Large intestine (tissue), 12 donors: ENCODE measurements at places on chromosomes 1 and 21.

GRCh38 chr1:19385869-19386591 lies 73.9 kb downstream of the SLC66A1 start:
- DNase-seq: peak; percentile 85

GRCh38 chr1:232226197-232226712 lies 403.7 kb downstream of the SIPA1L2 start:
- peak; percentile 9 for DNase-seq

DNA sequence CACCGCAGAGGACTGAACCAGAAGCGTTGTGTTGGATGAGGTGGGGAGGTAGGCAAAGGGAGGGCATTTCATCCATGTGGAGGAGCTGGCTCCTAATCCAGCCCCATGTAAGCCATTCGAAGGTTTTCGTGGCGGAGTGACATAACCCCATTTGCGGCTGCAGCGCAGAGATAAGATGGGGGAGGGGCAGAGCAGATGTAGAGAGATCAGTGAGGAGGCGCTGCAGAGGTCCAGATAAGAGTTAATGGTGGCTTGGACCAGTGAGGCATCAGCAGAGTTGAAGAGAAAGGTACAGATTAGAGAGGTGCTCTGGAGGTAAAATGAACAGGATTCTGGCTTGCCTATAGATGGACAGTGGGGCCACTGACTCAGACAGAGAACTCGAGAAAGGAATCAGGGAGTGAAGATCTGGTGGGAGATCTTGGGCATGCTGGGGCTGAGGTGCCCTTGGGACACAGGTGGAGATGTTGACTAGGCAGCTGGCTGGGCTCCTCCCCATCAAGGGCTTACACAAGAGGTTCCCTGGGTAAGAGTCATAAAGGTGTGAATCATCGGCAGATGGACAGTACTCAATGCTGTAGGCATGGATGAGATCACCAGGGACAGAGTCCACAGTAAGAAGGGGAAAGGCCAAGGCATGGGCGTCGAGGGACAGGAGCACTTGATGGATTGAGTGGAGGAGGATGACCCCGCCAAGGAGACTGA lies 7.8 kb upstream of the PTPRF start:
- peak; percentile 98 for DNase-seq

GRCh38 chr1:201275253-201275666 lies 8.0 kb upstream of the PKP1 start:
- no peak for DNase-seq

DNA sequence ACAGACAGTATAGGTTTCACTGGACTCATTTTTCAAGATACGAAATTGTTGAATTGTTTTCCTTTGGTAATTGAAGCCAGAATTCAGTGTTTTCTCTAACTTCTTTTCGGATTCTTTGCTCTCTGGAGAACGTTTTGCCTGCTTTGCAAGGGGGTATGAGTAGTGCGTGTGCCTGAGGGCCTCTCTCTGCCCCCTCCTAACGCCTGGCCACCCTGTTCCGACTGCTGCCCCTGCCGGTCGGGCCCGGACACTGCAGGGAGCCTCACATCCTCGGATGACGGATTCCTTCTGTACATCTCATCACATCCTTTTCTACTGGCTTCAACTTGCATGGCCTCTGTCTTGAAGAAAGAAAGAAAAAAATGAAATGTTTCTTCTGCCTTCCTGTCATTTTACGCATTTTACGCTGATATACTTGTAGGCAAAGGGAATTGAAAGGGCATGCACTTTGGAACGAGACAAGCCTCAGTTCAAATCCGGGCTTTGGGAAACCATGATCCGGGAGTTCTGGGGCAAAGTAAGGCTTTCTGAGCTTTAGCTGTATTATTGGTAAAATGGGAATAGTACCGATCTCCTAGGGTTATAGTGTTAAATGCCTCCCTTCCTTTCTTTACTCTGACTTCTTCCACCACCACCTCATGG lies 65.1 kb downstream of the DISC1 start:
- no peak for DNase-seq

- DNase-seq: no peak
Measured at GRCh38 chr1:234893725-234894630, 234.7 kb downstream of the TOMM20 start.

DNA sequence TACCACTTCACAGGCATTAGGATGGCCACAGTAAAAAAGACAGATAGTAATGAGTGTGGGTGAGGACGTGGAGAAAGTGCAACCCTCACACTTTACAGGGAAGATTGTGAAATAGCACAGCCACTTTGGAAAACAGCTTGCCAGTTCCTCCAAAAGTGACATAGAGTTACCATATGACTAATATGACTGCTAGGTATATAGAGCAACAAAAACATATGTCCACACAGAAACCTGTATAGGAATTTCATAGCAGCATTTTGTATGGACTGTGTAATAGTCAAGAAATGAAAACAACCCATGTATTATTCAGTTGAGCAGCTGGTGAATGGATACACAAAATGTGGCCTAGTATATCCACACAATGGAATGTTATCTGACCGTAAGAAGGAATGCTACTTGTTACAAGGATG lies 30.4 kb upstream of the LBR start:
- no peak for DNase-seq

DNA sequence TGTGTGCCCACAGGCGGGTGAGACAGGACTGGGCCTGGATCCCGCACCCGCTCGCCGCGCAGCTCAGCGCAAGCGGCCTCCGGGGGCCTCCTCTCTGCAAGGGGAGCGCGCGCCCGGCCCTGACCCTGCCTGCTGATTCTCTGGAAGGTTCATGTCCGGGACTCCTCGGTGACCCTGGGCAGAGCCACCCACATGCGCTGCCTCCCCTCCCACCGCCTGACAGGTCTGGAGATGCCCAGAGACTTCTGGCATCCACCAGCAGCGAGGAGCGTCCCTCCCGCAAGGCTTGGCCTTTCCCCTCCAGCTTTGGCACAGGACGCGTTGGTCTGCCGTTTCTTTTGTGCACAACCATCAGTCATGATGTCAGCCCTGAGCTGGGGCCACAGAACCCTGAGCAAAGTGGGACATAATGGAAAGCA lies 42.0 kb upstream of the COL6A2 start:
- no peak for DNase-seq

DNA sequence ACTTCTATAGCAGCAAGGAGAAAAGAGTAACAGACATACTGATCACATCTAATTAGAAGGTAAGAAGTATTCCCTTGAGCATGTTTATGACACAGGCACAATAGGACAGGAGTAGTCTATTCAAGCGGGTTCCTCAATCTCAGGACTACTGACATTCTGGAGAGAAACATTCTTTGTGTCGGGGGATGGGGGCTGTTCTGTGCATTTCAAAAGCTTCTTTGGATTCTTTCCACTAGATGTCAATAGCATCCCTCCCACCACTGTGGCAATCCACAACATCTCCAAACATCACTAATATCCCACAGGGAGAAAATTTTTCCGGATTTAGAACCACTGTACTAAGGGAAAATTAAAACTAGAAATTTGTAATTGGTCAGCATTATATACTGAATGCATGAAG lies 56.9 kb downstream of the ADAMTS5 start:
- no peak for DNase-seq

DNA sequence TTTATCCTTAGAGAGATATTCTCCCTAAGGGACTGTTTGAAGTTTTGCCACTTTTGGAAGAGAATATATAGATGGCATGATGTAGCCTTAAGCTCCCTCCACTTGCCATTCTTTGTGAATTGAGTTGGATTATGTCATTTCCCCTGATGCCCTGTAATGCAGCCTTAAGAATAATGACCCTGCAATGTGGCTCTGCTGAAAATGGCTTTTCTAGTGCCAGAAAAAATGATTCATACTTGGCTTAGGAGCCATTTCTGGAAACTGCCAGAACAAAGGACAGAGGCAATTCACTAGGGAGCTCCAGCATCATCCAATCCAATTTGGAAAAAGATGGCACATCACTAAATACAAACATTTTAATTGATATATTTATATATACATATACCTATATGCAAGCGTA lies 265.3 kb downstream of the SPATA17 start:
- DNase-seq: no peak

GRCh38 chr1:232493869-232494268 lies 136.1 kb downstream of the SIPA1L2 start:
- no peak for DNase-seq

- DNase-seq: no peak
Measured at GRCh38 chr21:34916446-34916845, 132.7 kb downstream of the RUNX1 start.

DNA sequence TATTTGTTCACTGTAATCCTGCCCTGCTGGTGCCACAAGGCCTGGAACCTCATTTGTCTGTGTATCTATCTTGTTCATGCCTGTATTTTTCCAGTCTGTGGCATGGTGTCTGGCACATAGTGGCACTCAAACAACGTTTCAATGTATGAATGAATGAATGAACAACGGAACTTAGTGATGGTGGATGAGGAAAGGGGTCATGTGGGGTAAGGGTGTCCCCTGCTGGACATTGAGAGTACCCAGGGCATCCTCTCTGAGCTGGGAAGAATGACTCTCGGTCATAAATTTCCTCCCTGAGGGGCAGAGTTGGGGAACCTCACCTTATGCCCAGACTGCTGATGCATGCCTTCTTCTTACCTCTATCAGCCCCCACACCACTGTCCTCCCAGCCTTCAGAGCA lies 18.9 kb upstream of the ZNF683 start:
- DNase-seq: no peak

GRCh38 chr1:149915429-149916192 lies 2.0 kb downstream of the SV2A start:
- DNase-seq: no peak

DNA sequence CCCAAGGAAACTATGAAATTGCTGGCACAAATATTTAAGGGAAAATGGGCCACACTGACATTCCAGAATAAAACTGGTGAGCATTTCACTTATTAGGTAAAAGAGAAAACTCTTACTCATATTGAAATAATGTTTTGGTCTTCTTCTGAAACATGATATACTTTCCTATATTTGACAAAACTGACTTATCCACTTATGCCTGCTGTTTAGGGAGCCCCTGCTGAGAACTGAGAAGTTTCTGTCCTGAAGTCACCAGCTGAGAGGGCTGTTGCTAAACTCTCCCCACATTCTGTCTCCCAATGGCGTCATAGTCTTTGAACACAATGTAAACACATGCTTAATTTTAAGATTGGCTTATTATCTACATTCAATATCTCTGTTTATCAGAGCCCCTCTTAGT lies 46.8 kb upstream of the ZC3H11B start:
- no peak for DNase-seq

DNA sequence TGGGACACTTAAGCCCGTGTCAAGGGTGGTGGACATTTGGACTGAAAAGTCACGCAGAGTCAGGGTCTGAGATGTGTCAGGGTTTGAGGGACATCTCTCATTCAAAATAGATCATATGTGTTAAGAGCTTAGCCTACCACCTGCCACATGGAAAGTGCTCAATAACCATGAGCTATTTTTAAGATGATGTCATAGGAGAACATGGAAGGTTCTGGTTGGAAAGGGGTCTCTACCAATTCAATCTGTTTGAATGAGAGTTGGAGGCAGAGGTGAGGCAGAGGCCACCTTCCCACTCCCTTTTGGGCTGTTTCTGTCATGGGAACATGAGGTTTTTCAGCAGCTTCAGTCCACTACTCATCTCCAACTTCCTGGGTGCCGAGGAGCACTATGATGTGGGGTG lies 239.9 kb downstream of the GRIK3 start:
- DNase-seq: no peak

GRCh38 chr1:61446531-61446991 lies 278.4 kb downstream of the TM2D1 start:
- DNase-seq: peak; percentile 37

DNA sequence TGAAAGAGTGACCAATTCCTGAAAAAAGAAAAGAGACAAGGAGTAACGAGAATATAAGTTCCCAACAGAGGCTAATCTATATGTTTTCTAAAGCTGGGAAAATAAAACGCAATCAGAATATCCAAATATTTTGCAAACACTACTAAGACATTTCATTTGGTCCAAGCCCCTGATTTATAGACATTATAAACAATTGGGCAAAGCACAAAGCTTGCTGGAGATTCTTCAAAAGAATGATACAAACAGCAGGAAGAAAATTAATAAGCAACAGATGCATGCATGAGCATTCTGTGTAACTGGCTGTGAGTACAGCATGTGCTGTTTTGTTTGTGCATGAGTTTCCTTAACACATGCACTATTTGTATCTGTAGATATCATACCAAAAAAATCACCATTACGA lies 552.9 kb downstream of the LTN1 start:
- DNase-seq: no peak

DNA sequence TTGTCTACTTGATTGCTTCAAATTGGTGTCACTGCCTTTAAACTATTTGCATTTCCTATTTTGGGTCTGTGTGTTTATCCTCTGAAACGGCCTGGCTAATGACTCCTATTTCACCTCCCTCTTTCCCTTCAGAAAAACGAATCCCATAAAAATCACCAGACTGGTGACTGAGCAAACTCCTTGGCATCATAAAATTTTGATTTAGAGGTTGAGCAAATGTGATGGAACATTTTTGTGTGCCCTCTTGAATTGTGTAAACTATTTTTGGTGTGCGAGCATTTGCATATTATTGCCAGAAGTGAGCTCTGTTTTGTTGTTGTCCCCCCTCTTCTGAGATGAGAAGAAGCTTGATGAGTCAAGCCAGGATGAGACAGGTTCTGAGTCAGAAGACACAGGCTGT lies 316.1 kb downstream of the AJAP1 start:
- no peak for DNase-seq

DNA sequence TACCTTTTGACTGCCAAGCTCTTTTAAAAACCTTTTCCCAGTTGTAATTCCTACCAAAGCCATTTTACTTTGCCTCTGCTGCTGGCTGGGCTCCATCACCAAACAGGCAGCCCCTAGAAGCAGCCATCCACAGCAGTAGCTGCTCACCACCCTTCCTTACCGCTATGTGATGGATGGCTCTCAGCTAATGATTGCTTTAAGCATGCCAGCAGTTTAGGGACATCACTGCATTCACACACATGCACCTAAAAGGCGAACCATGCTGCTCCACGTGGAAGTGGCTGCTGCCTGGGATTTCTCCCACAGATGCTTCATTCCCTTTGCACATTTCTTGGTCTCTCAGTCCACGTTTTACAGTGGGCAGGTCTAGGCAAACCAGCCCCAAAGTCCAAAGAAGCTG lies 46.3 kb upstream of the PDE9A start:
- no peak for DNase-seq

GRCh38 chr21:44850905-44851657 lies 22.4 kb downstream of the PTTG1IP start:
- no peak for DNase-seq

GRCh38 chr1:50873458-50874187 lies 86.4 kb downstream of the FAF1 start:
- peak; percentile 22 for DNase-seq

GRCh38 chr1:204336421-204337035 lies 23.2 kb downstream of the PLEKHA6 start:
- DNase-seq: no peak

GRCh38 chr21:17708522-17709265 lies 96.0 kb upstream of the BTG3 start:
- DNase-seq: no peak

DNA sequence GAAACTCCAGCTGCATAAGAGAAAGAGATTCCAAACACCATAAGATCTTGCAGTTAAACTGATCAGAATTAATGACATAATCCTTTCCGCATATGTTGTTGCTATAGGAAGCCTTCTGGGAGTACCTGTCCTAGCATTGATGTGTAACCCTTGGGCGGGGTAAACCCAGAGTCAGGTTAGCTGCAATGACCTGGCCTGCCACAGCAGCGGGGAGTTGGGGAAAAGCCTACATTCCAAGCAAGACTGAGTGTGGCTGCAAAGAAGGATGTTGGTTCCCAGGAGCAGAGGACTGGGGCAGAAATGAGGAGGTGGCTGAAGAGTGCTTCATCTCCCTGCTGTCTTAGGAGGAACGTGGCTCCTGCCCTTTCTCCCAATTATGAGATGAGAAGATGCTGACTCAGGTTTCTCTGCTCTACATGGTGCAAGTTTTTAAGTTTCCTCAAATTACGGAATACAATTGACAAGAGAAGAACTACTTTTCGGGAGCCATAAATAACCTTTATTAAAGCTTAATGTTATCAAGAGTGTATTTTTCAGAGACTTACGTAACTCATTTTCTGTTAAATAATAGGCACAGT lies 142.1 kb downstream of the RYR2 start:
- DNase-seq: no peak
